ENCODE measurements at places on chromosomes 12 and 14.

GRCh38 chr12:53970451-53970850 is 2.5 kb upstream of the HOXC11 start:
- no peak for DNase-seq

DNA sequence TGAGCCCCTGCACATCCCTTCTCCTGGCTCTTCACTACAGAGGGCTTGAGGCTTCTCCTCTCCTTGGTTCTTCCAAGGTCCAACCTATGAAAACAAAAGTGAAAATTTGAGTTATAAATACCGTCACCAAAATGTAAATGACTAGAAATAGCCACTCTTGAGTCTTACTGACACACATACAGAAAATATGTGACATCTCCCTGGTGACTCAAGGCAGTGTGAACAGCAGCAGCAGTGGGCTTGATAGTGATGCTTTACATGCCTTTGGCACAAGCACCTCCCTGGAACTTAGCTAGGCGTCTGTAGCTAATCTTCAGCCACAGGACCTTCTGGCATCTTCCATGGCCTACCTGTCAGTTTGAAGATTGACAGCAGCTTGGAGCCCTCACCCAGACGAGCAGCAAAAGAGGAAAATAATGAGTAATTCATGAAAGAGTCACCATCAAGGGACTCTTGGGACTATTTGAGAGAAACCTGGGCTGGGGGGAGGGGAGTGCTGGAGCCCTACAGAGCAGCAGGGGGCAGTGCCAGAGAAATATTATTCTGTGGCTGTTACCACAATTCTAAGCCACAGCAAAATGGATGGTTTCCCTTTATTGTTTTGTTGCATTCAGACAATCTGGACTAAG is 158.0 kb downstream of the KCNK10 start:
- no peak for DNase-seq

GRCh38 chr14:76772300-76773187 is 11.3 kb downstream of the VASH1 start:
- no peak for DNase-seq

DNA sequence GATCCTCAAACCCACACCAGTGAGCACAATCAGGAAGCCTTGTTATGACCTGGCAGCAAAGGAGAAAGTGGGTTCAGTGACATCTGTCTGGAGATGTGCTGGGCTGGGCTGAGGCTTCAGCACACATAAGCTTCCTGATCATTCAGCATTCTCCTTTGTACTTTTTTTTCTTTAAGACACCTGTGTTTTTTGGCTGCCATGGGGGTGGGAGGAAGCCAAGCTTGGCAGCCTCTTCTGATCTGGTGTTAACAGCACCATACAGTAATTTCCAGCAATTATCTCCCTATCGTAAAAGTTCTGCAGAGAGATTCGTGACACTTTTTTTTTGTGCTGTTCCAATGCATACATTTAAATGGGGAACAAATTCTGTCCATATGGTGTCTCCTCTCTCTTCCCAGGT is 38.9 kb upstream of the RASSF3 start:
- DNase-seq = no peak

- DNase-seq = no peak
These were observed 30.4 kb upstream of the CISTR start for GRCh38 chr12:53782093-53782703.

Data from stimulated activated CD8-positive, alpha-beta memory T cell treated with anti-CD3 and anti-CD28 coated beads, Interleukin-2, amount 100 ng/mL, for 48 hours (primary cell).